CD4-positive, alpha-beta T cell treated with Interleukin-4 for 1 hour (primary cell): ENCODE measurements at places on chromosomes 1 and 21.

GRCh38 chr1:84339503-84339902, 38.0 kb downstream of the SAMD13 start:
- no peak for DNase-seq

- DNase-seq: no peak
These were observed 20.6 kb upstream of the BCAR3 start for GRCh38 chr1:93702111-93702827.

DNA sequence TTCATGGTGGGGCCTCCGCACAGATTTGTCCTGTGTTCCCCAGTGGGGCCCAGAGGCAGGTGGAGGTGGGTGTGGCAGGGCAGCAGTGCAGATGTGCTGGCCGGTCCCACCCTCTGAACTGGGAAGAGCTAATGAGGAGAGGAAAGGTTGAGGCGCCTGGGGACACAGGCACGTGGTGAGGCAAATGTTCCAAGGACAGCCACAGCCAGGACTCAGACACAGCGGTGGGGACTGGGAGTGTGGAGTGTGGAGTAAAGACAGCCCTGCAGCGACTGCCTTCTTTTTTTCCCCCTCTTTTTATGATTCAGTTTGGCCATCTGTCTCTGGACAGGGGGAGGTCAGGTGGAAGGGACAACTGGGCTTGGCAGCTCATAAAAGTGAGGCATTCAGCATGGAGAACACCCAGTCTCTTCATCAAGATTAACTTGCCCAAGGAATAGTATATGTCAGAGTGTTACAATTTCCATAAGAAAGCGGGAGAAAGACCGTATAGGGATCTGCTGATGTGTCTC, 104.2 kb upstream of the GCLM start:
- DNase-seq: no peak

- no peak for DNase-seq
These were observed 31.3 kb downstream of the IL6R start for GRCh38 chr1:154436433-154436832.

DNA sequence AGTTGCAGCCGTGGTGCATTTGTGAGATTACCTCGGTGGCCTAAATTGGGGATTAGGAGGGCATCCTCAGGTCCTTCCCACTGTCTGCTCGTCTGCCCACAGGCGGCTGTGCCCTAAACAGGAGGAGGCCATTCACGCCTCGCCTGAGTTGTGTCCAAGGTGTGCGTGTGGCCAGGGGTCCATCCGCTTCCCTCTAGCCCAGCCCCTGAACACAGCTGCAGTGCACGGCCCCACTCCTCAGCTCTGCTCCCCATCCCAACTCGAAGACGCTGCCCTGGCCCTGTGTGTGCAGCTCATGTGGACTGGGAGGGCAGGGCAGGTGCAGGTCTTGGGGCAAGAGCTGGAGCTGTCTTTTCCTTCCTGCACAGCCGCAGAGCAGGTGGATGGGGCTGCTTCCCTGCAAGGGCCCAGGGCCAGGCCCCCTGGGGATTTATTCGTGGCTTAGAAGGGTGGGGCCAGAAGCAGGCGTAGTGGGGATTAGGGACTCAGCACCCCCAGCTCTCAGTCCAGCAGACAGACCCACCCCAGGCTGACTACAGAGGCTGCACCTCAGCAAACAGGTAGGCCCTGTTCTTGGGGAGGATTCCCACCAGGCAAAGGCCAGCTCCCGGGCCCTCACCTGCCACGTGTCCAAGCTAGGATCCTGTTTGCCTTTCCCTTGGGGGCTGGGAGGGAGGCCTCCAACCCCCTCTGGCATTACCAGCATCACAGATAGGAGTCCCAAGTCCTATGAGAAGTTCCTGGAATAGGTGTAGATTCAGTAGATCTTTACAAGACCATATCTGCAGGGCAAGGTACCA, 4.3 kb downstream of the GUK1 start:
- DNase-seq: no peak

DNA sequence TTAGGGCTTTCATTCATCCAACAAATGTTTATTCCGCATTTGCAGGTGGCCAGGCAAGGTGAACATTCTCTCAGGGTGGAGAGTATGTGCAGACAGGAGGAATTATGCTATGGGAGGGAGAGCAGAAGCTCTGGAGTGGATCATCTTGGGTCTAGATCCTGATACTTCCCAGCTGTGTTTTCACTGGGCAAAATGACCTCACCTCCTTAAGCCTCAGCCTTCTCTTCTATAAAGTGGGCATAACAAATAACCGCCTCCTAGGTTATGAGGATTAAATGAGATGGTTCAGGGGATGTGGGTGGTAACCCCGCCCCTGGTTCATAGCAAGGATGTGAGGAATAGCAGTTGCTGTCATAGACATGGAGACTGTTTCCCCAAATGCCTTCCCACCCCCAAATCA, 1.7 kb upstream of the TMEM51 start:
- no peak for DNase-seq

GRCh38 chr1:110494036-110494435, 24.9 kb downstream of the KCNA10 start:
- no peak for DNase-seq

DNA sequence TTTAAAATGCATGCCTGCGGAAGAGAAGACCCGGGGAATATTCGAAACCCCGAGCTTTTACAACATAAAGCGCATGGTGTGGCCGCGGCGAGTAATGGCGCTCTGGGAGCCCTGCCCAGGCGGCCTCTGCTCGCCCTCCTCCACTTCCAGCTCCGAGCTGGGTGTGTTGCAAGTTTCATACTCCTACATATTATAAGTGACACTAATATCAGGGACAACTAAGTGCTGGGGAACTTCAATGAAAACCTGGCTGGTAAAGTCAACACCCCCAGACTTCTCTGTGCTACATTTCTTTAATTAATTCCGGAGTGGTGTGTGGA, 11.8 kb downstream of the SIM2 start:
- no peak for DNase-seq

DNA sequence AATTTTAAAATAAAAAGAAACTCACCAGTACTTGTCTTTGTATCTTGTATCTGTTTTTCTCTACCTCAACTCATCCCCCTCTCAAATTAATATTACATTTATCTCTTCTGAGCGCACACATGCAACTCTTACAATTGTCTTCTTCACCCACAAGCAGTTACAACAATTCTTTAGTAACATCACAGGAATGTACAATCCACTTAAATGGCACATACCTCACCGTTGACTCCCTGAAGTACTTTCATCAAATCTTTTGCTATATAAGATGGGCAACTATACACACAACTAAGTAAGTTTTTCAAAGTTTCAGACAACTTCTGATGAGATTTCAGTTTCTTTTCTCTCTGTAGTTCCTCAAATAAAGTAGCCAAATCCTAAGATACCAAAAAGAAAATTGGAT, 28.3 kb downstream of the HEATR1 start:
- no peak for DNase-seq

DNA sequence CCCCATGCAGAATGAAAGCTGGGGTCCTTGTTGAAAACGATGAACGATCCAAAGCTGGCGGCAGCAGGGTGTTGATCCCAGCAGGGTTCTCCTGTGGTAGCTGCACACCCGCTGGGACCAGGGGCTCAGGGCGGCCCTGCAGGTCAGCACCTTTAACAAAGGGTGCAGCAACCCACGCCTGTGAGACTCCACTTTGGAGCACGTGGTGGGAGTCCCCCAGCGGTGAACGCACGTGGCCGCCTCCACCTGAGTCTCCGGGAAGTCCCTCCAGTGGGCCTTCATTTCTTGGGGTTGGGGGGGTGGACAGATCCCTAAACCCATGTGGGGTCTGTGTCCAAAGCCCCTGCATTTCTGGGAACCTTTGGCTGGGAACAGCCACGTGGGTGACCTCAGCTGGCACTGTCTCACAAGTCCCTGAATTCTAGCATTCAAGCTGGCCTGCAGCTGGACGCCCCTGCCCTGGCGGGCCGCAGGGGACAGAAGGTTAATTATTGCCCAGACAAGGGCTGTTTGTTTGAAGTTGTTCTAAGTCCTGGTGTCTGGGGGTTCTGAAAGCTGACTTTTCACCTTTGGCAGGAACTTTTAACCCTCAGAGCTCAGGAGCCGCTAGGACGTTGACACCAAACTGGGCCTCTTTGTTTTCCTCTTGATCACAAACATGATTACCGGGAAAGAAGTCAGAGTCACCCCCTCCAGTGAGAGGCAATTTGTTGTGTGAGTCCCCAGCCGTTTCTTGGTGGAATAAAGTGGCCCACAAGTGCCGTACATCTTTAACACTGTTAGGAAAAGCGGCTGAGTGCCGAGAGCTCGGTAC, 64.5 kb downstream of the COL18A1 start:
- no peak for DNase-seq
